A549 (cell line): ENCODE measurements at places on chromosomes 2 and 18. TPM values are rescaled to one million over a fixed set of nuclear protein-coding genes. Genes with fewer than 3 reads are reported as not detected.

GRCh38 chr2:75180476-75180875 lies 18.8 kb downstream of the TACR1 start:
- no peak for DNase-seq

- DNase-seq, result no peak
These were observed 10.8 kb downstream of the RFX8 start for GRCh38 chr2:101463911-101464641.

DNA sequence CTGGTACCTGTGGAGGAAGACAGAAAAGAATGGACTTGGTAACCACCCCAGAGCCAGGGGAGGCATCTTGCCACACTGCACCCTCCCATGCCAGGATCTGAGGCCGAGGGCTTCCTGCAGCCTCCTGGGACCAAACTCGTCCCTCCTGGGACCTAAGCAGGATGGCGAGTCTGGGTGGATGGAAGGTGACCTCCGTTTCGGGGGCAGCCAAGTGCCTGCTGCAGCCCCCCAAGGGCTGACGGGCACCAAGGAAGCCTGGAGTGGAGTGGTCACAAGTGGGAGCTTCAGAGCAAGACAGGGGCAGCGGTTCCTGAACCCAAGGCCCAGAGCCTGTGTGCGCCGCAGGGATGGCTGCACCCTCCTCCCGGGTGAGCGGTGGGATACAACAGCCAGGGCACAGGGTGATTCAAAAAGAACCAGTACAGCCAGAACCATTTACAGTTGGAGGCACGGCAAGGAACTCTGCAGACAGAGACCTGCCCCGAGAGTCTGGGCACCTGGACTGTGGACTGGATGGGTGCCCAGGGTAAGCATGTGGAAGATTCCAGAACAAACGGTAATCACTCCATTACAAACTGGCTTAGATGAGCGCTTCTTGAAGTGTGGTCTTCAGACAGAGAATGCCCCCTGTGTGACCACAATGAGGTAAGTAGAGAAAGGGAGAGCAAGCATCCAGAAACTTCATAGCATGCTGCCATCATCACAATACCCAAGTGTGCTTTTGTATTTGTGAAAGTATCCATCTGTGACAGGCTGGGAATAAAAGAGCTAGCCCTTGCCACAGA lies 12.1 kb downstream of the HS1BP3 start:
- no peak for DNase-seq

DNA sequence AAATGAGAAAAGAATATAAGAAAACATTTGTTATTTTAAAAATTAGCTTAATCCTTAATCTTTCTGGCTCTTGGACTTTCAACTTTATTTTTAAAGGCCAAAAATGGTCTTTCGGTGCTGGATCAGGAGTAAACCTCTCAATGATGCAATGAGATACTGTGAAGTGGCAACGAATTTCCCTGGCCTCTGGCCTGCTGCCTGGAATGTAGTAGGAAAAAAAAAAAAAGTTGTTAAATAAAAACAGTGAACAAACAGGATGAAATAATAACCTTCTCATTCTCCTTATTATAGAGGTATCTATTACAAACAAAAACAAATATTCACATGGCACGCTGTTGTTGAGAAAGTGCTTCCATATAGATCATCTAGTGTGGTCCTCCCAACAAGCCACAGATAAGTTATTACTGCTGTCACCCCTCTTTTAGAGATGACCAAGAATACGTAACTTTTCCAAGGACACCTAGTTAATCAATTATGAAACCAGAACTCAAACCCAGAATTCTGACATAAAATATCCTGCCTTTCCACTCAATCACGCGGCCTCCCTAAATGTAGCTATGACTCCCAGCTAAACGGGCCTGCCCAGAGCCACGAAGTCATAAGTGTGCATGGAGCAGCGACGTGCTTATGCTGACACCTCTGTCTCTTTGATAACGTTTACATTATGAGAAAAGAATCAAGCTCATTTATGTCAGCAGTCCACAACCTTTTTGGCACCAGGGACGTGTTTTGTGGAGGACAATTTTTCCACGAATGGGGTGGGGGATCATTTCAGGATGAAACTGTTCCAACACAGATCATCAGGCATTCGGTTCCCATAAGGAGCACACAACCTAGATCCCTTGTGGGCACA lies 170.9 kb downstream of the BCL2 start:
- DNase-seq, result no peak

DNA sequence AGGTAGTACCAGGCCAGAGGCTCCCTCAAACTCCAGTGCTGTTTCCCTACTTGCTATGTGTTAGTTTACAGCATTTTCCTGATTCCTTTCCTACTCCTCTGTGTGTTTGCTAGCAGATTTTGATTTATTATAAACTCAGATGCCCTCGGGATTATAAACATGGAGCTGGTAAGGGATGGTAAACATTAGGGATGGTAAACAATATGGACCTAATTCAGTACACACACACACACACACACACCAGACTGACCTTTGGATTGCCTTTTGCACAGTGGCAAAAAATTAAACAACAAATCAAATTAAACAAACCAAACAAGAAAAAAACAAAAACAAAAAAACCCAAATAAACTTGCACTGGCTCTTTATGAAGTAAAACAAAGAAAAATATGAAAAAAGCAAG lies 55.4 kb upstream of the ACVR1 start:
- no peak for DNase-seq

- DNase-seq, result no peak
These were observed 453.4 kb downstream of the TGIF1 start for GRCh38 chr18:3903337-3903736.

Gene KLHL41
- 0.05 to 0.12 TPM (median 0.06 TPM) in 3 replicates for polyA plus RNA-seq

- no peak for DNase-seq
These were observed 1.1 kb upstream of the TAF4B start for GRCh38 chr18:26225022-26225693.

DNA sequence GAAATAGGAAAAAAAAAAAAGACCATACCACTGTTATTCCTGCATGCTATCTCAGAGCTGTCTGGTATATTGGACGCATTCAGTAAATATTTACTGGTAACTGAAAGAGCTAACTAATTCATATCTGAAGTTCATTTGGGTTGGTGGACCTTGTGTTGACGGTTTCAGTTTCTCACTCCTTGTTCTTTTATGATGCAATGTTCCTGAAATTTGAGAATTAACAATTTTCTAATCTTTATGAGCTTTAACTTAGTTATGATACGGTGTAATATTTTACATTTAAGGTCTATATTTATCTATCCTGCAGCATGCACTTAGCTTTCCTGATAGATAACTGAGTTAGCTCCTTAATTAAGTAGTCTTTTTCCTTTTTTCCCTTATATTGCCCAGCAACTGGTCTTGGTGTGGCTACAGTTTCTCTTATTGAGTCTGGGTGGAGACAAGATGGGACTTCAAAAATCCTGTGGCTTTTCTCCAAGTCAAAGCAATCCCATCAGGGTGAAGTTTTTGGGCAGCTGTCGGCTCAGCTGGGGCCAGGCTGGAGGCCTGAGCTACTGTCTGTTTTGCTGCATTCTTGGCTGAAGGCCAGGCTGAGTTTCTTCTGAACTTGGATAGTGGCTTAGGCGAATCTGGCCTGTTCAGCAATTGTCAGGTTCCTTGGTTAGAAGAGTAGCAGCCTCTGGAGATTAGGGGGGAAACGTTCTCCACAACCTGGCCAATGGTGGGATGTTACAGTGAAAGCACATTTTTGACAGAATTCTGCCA lies 78.4 kb upstream of the MEX3C start:
- no peak for DNase-seq

Gene ACVR1C
- polyA plus RNA-seq, result 0.01 TPM in 1 of 3 replicates, not detected in the others

Gene HS6ST1
- polyA plus RNA-seq, result 10.5 to 11.9 TPM (median 11.6 TPM) in 3 replicates

- DNase-seq, result peak; percentile 43
These were observed 34.2 kb downstream of the CHRNA1 start for GRCh38 chr2:174729797-174730697.

DNA sequence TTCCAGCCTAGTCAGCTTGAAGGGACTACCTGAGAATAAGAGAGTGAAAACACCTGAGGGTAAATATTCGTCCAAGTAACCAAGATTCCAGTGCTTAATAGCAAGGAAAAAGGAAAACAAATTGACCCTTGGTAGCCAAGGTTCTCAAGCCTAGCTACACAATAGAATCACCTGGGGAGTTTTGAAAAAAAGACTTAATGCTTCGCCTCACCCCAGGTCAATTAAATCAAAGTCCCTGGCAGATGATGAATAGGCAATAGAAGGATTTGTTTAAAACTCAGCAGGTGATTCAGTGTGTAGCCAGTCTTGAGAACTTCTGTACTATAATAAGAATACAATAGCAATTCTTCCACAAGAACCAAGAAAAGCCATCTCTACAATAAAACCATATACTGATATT lies 500.2 kb downstream of the XIRP2 start:
- DNase-seq, result no peak

GRCh38 chr2:237125967-237126366 lies 40.3 kb downstream of the COPS8 start:
- no peak for DNase-seq

Gene UGT1A6
- 2.0 to 2.9 TPM (median 2.5 TPM) in 3 replicates for polyA plus RNA-seq

Gene IL36B
- not detected in 3 replicates for polyA plus RNA-seq

Gene CD8B2
- not detected in 3 replicates for polyA plus RNA-seq

Gene CHRND
- not detected in 3 replicates for polyA plus RNA-seq

Gene IFIH1
- 0.21 to 0.49 TPM (median 0.46 TPM) in 3 replicates for polyA plus RNA-seq

- DNase-seq, result no peak
These were observed 971 bp downstream of the ZNF385B start for GRCh38 chr2:179860255-179861026.

DNA sequence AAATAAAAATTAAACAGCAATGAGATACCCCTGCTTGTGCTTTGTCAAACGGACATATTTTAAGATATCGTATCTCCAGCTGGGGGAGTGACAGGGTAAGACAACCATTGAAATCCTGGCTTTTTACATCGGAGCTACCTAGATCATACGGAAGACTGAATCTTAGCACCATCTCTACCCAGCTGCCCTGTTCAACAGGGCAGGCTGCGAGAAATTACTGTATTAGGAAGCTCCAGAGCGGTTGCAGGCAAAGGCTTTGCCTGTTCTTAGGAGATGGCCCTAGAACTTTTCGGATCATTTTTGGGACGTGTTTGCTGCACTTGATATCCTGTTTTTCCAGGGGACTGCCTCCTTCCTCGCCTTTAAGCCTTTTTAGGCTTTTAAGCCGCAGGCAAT lies 2.0 kb upstream of the PRKCE start:
- no peak for DNase-seq

Gene CAB39
- 28.4 to 30.2 TPM (median 30.1 TPM) in 3 replicates for polyA plus RNA-seq

DNA sequence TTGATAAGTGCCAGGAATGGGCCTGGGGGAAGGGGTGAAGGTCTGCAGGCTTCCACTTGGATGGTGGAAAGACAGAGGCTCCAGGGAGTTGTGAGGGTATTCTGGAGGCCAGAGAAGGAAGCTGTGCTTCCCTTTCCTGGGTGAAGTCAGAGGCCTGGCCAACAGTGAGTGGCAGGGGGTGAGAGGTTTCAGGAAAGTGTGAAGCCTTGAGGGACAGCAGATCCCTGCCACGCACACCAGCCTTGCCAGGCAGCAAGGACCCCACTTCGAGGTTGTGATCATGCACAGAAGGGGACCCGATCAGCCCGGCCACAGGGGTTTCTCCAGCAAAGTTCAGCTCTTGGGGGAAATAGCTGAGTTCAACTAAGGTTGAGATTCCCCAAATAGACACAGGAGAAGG lies 66.5 kb downstream of the SMAD7 start:
- DNase-seq, result no peak

GRCh38 chr2:11396021-11396420 lies 51.6 kb upstream of the ROCK2 start:
- no peak for DNase-seq

DNA sequence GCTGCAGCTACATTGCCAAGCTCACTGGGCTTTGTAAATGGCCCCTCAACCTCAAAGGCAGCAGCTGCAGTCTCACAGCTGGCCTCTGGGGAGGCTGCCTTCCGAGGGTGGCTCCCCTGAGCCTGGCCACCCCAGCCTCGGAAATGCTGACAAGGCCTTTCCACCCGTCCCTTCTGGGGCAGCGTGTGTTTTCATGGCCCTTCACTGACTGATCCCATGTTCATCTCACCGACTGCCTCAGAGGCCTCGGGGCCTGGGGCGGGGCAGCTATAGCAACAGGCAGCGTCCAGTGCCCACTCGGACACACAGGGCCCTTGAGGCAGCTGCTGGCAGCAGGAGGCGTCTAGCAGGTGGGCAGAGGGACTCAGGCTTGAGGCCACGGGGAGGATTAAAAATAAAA lies 149.7 kb downstream of the GLI2 start:
- DNase-seq, result no peak

DNA sequence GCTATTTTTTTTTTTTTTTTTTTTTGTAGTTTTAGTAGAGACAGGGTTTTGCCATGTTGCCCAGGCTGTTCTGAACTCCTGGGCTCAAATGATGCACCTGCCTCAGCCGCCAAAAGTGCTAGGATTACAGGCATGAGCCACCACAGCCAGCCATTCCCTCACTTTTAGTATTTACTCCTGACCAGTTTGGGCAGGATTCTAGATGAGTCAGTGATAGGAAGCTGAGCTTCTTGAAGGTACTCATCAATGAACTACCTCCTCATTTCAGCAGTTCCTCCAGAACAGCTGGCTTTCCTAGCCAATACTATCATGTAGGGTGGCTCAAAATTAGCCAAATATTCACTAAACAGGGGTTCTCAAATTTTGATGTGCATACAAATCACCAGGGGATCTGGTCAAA lies 57.2 kb downstream of the CYBRD1 start:
- no peak for DNase-seq

- DNase-seq, result no peak
These were observed 146.7 kb downstream of the LRATD1 start for GRCh38 chr2:14779252-14779651.

DNA sequence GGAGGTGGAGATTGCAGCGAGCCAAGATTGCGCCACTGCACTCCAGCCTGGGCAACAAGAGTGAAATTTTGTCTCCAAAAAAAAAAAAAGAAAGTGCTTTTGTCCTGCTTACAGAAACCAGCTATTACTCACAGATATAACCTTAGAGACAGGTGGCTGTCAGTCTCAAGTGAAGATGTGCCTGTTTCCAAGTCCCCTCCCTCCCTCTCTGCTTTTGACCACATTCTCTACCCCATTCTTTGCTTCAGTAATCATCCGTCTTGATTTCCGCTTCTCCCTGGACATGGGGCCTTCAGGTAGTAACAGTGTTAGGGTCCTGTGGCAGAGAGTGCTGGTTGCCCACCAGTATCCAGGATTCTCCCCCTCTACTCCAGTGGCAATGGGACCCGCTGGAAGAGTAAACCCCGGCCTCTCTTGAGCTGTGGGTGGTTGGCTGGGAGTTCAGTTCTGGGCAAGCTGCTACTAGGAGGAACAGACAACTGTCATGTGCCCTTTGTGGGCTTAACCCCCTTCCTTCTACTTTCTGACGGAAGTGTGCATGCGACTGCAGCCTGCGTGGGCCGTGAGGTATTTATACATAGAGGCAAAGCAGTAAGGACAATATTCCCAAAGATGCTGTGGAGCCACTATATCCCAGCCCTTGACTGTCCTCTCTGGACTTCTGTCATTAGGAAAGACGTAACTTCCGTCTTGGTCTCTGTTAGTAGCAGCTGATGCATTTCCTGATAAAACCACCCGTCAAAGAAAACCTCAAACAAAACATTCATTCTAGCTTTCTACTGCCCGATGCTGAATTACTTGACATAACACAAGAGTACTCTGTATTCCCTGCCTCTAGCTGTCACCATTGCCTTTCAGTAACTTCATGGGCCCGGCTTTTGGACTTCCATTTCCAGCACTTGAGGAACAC lies 17.8 kb downstream of the PDCL3 start:
- no peak for DNase-seq

GRCh38 chr2:237909801-237910475 lies 50.5 kb downstream of the RAMP1 start:
- no peak for DNase-seq

GRCh38 chr2:181483876-181484275 lies 26.7 kb downstream of the ITGA4 start:
- DNase-seq, result no peak

- no peak for DNase-seq
These were observed 91.9 kb upstream of the IL1R2 start for GRCh38 chr2:101899871-101900270.
